Upper lobe of right lung (tissue), 1 donor: ENCODE measurements at places on chromosomes 2 and 18.
A peak's percentile ranks its signal among the peaks of the same experiment; 100 is the strongest.

DNA sequence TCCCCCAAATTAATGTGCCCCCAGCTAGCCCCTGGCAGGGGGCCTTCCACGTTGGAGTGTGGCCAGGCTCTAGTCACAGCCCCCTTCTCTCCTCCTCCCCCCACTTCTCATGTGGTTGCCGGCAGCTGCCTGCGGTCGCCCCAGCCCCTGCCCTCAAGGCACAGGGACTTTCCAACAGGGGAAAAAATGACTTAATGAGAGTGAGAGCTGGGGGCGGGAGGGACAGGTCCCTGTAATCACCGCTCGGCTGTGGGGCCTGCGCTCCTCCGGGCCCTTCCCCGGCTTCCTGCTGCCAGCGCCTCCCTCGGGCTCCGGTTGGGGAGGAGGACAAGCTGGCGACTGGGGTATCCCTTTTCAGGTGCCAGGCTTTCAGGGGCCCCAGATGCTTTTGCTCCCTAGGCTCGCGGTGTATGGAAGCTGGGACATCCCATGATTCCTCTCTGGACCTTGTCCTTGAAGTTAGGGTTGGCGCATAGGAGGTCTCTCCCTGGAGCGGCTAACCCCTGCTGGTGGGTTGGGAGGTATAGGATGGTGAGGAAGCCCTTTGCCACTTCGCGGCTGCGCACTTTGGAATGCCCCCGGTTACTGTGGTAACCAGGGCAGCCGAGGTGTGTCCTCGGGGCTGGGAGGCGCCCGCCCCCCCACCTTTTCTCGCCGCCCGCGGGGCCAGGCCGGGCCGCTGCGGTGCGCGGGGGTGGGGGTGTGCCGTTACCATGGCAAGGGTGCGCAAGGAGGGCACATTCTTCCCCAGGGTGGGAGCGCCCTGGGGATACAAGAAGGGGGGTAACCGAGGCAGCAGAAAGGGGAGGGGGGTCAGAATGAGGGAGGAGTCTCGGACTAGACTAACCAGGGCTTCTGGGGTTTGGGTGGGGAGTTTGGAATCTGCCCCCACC, 16.1 kb downstream of the WNT10A start:
- no peak for DNase-seq

GRCh38 chr2:218405746-218406208, 6.1 kb downstream of the CTDSP1 start:
- DNase-seq, result peak; percentile 73

- DNase-seq, result no peak
Observed at GRCh38 chr18:33184175-33184574, 256.3 kb downstream of the CCDC178 start.

DNA sequence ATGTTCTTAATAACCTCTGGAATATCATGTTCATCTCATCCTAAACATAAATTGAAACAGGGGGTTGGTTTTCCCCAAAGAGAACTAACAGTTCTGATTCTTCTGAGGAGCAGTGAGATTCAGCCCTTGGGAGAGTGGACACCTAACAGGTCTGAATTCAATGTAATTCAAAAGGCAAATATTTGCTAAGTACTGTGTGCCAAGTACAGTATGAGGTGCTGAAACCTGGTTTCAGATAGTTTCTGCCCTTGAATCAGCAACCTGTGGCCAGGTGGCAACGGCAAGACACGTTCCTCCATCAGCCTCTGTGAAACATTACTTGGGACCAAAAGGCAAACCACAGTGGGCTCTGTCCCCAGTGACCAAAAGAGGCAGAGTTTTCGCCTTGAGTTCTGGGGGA, 1.3 kb downstream of the LRRC30 start:
- no peak for DNase-seq

DNA sequence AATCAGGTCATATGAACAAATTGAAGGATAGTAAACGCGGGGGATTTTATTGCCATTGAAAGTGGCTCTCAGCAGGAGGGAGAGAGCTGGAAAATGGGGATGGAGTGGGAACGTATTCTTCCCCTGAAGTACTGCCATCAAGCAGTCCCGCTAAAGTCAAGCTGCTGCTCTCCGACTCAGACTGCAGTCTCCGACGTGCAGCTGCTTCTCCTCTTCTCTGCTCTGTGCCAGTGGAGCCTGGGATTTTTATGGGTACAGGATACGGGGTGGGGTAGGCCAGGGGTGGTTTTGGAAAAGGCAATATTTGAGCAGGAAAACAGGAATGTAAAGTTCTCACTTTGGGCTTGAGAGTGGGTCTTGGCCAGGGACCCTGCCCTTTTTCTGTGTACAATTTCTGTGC, 33.0 kb downstream of the KCTD18 start:
- DNase-seq, result no peak

- peak; percentile 87 for DNase-seq
Observed at GRCh38 chr2:84971510-84972206, 697 bp downstream of the KCMF1 start.

DNA sequence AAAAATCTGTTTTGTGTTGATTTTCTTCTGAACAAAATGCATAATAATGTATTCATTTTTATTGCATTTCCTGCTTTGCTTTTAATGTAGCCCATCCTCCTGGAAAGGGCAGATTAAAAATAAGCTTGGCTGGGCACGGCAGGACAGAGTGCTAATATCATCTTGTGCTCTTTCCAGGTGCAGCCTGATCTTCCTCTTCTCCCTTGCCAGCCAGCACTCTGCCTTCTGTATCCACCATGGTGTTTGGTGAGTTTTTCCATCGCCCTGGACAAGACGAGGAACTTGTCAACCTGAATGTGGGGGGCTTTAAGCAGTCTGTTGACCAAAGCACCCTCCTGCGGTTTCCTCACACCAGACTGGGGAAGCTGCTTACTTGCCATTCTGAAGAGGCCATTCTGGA, 52.3 kb downstream of the KCNS3 start:
- no peak for DNase-seq

- no peak for DNase-seq
Observed at GRCh38 chr2:19203866-19204265, 154.6 kb downstream of the OSR1 start.

- DNase-seq, result no peak
Observed at GRCh38 chr18:58125756-58126155, 81.7 kb downstream of the NEDD4L start.

- no peak for DNase-seq
Observed at GRCh38 chr18:44080054-44080453, 600.6 kb upstream of the SETBP1 start.

DNA sequence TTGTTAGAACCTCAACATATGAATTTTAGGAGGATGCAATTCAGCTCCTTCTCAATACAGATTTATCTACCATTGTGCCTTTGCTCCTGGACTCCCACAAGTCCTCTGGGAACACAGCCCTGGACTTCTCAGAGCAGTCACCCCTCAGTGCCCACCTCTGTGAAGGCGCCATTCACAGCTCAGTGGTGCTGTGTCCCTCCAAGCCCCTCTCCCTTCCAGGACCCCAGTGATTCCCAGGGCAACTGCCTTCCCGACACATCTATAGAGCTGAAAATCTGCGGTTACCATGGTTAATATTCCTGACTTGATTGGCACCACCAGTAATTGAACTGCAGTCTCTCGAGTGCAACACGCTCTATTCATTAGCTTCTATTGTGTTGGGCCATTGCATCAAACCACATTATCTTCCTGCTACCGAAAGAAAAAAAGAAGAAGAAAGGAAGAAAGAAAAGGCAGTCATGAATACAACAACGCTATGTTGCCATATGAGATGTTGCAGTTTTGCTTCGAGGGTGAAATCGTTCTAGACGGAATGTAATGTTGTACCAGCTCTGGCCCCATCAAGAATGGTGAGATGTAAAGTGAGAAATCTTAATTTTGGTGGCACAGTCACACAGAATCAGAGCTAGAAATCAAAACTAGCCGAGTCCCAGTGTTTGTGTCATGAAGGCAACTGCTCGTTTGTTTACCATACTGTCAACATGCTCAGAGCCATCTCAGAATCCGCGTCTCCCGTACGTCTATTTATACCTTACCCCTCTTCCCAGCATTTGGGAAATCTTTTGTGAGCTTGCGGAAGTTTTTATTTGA, 524.0 kb upstream of the ID2 start:
- no peak for DNase-seq

- no peak for DNase-seq
Observed at GRCh38 chr2:49167131-49167530, 12.8 kb upstream of the FSHR start.
